ENCODE measurements at places on chromosomes 7 and 10. TPM values are rescaled to one million over a fixed set of nuclear protein-coding genes. Genes with fewer than 3 reads are reported as not detected.

The DNAJC1 gene
- 46.8 TPM for total RNA-seq

The CAMK1D gene
- 4.4 TPM for total RNA-seq

The ANLN gene
- 6.2 TPM for total RNA-seq

The EBLN1 gene
- not detected for total RNA-seq

The RAMP3 gene
- total RNA-seq: not detected

The C7orf33 gene
- total RNA-seq: not detected

The CLDN3 gene
- not detected for total RNA-seq

The CYCS gene
- 63.9 TPM for total RNA-seq

The COL28A1 gene
- total RNA-seq: 0.32 TPM

The MUC3A gene
- not detected for total RNA-seq

All from smooth muscle cell of the umbilical artery (primary cell).